Fibroblast of skin of left biceps (primary cell): ENCODE measurements at places on chromosomes 4 and X.

- DNase-seq: no peak
These were observed 14.8 kb downstream of the STK32B start for GRCh38 chr4:5066101-5066500.

DNA sequence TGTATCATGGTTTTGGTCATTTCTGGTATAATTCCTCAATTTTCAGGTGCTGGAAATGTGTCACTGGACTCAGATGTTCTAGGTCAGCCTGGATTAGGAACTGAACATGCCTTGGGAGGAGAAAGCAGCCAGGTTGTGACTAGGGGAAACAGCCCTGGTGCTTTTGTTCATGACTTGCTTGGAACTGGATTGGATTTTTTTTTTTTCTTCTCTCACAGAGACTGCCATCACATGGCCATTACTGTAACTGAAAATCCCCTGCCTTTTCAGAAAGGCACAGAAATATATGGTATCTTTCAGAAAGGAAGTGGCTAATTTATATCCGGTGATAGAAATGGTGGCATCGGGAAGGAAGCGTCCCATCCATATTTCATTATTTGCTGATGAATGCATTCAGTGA is 34.6 kb downstream of the SEPTIN11 start:
- no peak for DNase-seq

- DNase-seq: no peak
These were observed 36.8 kb downstream of the FABP2 start for GRCh38 chr4:119284876-119285780.

- no peak for DNase-seq
These were observed 201.4 kb downstream of the CCSER1 start for GRCh38 chr4:90328558-90328957.

DNA sequence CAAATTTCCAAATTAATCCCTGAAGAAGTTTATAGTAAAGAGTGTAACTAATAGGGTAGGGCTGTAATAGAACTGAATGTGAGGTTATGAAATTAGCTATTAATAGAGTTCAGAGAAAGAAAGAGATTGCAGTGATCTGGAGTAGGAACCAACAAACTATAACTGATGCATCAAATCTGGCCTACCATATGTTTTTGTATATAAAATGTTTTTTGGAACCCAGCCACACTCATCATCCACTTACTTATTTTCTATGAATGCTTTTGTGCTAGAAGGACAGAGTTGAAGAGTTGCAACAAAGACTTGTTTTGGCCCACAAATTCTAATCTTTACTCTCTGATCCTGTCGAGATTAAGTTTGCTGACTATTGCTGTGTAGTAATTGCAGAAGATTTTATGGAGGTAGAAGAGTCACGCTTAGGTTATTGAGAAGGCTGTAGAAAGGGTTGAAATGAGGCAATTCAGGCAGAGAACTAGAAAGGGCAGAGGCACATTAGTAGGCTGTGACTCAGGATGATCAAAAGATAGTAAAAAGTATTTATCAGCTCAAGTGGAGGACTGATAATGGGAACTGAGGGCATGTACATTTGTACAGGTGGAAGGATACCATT is 298.7 kb upstream of the EMCN start:
- no peak for DNase-seq

- no peak for DNase-seq
These were observed 222.6 kb upstream of the RASGEF1B start for GRCh38 chr4:81694176-81694913.

DNA sequence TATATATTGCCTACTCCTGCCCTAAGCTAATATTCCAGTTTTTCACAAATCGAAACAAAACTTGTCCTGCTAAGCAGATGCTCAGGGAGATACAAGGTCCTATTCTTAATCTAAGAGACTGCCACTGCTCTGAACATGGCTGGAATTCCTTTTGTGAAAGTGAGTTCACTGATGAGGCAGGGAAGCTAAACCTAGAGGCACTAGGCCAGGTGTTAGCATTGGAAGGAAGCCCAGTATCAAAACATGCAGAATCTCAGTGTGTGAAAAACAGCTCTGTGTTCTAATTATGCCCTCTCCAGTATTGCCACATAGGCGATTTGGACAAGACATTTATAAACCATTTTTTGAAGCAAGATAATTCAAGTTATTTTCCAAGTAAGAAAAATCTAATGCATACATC is 47.6 kb downstream of the ABCG2 start:
- no peak for DNase-seq

DNA sequence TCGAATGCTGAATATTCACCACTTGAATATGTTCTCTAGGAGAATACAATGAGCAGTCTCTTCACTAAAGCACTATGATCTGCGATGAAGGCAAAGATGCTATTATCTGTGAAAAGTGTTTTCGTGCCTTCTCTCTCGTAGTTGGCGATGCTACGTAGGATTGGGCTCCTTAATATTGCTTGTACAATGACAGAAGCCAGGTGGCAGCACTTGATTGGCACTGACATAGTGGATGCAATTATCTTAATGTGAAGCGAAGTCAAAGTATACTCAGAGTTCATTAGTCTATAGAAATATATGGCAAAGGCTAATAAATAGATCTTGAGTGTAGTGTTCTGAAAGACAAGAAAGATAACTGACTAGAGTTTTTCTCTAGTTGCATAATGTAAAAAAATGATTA is 1135.7 kb upstream of the AGA start:
- no peak for DNase-seq

GRCh38 chr4:10977534-10977933 is 293.0 kb upstream of the CLNK start:
- no peak for DNase-seq

GRCh38 chr4:48967631-48968030 is 18.4 kb upstream of the CWH43 start:
- no peak for DNase-seq

- DNase-seq: no peak
These were observed 60.8 kb upstream of the MSANTD1 start for GRCh38 chr4:3188118-3188517.

- DNase-seq: no peak
These were observed 9.9 kb downstream of the CENPC start for GRCh38 chr4:67535280-67535840.

DNA sequence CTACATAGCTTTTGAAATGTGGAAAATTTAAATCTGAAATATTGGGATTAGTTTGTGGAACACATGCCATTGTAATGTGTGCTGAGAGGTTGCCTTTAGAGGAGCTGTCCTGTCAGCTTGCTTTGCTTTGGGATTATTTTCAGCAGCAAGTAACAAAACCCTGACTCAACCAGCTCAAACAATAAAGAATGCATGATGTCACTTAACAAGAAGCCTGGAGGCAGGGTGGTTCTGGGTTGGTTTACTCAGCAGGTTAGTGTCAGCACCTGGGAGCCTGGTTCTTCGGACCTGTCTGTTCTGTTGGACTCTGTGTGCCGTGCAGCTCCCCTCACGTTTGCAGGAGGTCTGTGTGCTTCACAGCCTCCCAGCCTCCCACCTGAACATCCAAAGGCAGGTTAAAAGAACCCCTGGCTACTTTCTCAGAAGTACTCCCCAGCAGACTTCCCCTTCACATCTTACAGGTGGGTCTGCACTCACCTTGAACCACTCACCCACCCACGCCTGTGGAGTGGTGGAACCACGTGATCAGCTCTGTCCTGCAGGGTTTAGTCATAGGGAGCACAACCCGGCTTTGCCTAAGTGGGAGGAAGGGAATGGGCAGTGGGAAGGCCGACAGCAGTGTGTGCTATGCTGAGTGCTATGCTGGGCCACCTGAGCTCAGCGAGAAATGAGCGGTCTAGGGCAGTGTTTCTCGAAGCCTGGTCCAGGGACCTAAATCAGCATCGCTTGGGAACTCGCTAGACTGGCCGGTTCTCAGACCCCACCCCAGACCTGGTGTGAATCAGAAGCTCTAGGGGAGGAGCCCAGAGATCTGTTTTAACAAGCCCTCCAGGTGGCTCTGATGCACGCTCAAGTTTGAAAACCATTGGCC is 20.4 kb downstream of the TMEM131L start:
- DNase-seq: peak; percentile 47

GRCh38 chrX:16484338-16484737 is 165.6 kb upstream of the S100G start:
- DNase-seq: peak; percentile 82

- no peak for DNase-seq
These were observed 389.2 kb downstream of the ADAM29 start for GRCh38 chr4:175307326-175307725.

GRCh38 chr4:146110871-146111485 is 64.5 kb upstream of the LSM6 start:
- no peak for DNase-seq

- DNase-seq: no peak
These were observed 222.5 kb downstream of the CHIC1 start for GRCh38 chrX:73785493-73785892.

- DNase-seq: no peak
These were observed 21.2 kb downstream of the NKX3-2 start for GRCh38 chr4:13523105-13523477.

- no peak for DNase-seq
These were observed 12.8 kb downstream of the SMIM10L2A start for GRCh38 chrX:135434258-135435138.

- no peak for DNase-seq
These were observed 871.7 kb downstream of the FAM133A start for GRCh38 chrX:94545722-94546121.

DNA sequence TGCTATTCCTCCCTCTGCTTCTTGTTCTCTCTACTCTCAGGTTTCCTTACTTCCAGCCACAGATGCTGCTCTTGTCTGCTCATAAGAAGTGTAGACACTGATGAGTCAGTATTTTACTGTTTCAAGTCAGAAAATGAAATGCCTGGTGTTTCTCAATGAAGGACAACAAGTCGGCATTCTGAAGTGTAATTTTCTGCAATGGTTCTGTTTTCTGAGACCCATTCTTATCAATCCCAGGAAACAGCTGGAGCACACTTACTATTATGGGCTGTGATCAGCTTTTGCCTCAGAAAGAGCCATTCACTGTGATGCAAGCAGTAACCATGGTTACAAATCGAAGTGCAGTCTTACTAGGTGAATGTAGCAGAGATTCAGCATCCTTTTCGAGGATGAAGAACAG is 42.0 kb downstream of the SLC4A4 start:
- DNase-seq: peak; percentile 22

DNA sequence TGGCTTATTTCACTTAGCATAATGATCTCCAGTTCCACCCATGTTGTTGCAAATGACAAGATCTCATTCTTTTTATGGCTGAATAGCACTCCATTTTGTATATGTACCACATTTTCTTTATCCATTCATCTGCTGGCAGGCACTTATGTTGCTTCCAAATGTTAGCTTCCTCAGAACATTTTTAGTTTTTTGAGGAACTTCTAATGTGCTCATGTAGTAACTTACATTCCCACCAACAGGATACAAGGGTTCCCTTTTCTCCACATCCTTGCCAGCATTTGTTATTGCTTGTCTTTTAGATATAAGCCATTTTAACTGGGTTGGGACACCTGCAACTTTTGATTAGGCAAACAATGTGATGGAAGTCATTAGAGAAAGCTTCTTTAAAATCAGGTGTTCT is 454.2 kb downstream of the NLGN4X start:
- DNase-seq: no peak

DNA sequence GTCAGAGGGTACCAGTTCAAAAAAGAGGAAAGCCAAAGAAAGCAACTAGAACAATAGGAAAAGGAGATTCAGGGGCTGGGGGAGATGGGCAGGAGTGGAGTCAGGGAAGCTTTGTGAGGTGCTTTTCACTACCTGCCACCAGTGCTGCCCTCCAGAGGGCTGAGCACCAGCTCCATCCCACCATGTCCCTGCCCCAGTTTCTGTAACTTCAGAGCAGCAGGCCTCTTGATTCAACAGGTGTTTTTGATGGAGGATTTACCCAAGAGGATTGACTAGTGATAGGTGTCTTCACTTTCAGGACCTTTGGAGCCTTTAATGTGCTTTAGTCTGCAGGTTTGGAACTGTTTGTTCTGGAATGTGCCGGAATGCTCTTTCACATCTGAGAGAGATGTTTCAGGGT is 12.1 kb downstream of the KIT start:
- no peak for DNase-seq

- no peak for DNase-seq
These were observed 87.5 kb downstream of the PPP3CA start for GRCh38 chr4:101259876-101260275.

DNA sequence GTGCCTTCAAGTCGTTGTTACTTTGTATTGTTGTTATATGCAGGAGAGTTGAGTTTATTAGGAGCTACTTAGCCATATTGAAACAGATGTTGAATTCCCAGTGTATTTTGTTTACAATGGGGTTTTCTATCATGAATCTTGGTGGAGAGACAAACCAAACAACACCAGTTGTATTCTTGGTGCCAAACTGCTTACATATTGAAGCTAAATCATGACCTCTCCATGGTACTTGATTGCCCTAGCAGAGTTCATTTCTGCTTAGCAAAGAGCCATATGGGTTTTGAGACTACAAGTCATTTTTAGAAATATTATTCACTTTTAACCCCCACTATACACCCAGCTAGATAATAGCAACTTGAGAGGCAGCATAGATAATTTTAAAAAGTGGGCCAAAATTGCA is 85.4 kb downstream of the ADGRG4 start:
- DNase-seq: no peak

DNA sequence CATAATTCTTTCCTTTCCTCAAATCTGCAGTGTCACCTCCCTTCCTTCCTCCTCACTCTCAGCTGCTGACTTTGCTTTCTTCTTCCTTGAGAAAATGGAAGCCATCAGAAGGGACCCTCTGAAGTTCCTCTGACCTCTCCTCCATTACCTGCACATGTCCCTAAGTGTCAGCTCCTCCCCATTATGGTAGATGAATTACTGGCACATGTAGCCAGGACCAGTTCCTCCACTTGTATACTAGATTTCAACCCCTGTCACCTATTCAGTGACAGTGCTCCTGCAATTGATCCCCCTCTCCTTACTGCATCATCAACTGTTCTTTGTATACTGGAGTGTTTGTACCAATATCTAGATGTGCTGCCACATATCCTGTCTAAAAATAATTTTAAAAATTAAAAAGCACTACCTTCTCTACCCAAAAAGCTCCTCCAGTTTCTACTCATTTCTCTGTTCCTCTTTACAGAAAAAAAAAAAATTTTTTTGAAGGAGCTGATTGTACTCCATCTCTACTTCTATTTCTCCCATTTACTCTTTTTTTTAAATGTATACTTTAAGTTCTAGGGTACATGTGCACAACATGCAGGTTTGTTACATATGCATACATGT is 78.6 kb downstream of the CLCN5 start:
- no peak for DNase-seq

DNA sequence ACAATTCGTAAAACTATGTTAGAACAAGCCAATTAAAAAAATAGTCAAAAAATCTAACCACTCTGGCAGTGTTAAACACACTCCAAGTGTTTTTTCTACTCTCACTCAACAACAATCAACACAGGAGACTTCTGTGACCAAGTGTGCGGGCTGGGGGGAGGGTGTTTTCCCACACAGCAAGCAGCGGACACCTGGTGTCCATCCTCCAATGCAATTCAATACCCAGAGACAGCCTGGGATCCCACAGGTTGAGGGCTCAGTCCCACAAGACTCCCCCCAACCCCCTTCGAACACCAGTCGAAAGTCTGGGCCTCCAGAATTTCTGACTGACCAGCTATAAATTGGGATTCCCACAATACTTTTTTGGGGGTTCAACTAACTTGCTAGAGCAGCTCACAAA is 8.3 kb upstream of the PIM2 start:
- DNase-seq: no peak
